ENCODE measurements at places on chromosomes 6 and 20.

GRCh38 chr6:154268486-154268885 is 88.1 kb downstream of the IPCEF1 start:
- no peak for DNase-seq

DNA sequence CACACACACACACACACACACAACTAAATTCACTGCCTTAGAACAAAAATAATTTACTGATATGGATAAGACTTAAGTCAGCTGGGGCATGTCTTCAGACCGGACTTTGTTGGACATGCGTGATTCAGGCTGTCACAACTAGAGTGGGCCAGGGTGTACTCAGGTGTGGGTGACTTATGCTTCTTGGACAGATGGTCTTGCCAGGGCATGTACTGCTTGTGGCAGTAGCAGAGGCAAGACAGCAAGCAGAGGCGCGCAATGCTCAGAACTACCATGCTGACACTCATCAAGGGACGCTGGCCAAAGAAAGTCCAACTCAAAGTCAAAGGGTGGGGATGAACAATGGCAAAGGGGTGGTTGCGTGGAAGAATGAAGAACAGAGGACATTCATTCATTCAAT is 437.5 kb downstream of the CBLN4 start:
- no peak for DNase-seq

DNA sequence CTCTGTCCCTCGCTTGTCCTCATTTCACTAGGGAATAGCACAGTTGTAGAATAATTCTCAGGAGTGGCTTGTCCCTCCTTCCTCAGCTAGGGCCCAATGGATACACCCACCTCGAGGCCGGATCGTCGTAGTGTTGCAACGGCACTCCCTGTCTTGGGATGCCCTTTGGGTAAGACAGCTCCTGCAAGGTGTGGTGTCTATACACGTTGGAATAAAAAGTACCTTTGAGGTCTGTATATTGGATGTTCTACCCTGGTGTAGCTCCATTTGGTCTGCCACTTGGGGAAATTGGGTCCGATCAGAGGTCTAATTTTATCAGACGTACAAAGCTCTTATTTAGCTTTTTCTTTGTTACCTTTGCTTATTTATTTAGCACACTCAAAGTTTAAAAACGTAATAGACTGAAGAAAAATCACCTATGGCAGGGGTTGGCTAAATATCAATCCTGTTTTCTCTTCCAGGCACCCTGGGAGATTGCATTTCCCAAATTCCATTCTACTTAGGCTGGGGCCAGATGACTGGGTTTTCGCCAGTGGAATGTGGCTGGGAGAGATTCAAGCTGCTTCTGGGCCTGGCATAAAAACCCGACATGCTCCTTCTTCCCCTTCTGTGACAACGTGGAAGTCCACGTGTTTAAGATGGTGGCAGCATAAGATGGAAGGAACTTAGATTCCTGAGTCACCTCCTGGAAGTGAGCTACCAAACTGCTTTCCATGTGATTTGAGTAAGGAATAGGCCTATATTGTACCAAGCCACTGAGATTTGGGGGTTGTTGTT is 82.3 kb upstream of the CD83 start:
- no peak for DNase-seq

- DNase-seq: no peak
Measured at GRCh38 chr6:169274781-169275180, 21.1 kb upstream of the THBS2 start.

DNA sequence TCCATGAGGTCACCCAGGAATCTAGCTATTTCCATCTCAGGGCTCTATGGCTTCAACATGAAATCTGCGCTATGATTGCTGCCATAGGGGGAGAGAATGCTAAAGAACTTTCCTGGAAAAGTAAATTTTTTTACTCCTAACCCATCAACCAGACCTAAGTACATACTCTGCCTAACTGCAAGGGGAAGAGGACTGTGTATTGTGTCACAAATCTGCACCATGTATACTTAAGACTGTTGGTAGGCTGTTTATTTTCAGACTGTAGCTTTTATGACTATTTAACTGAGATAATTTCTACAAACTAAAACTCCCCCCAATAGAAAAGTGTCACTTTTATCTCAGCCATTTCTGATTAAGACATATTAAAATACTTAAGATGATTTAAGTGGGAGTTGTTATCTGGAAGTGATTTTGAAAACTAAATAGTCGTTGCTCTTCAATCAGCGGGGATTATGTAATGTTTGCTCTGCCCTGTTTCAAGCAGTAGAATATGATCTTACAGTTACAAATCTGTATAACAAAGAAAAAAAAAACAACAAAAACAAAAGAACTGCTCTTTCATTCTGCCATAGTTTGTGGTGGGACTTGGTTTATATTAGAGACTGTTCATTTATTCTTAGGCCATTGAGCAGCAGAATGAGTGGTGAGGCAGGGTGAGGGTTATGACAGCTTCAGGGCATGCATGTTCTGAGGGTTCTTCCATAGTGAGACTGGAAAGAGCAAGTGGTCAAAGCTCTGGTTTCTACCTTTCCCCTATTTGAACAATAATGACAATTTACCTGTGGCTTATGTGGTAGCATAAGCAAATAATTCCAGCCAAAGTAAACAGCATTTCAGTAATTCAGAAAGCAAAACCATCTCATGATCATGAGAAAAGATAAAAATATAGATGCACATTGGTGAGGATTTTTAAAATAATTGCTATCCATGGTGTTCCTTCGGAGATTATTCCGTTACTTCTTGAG is 126.3 kb upstream of the CEP162 start:
- DNase-seq: no peak
